NCI-H1436 treated with DMSO at 0.1 percent for 48 hours (cell line): ENCODE measurements at places on chromosomes 16 and 17.

- no peak for DNase-seq
Measured at GRCh38 chr17:43467981-43468581, 15.7 kb upstream of the DHX8 start.

- no peak for DNase-seq
Measured at GRCh38 chr17:16050844-16051243, 51.2 kb downstream of the TTC19 start.

DNA sequence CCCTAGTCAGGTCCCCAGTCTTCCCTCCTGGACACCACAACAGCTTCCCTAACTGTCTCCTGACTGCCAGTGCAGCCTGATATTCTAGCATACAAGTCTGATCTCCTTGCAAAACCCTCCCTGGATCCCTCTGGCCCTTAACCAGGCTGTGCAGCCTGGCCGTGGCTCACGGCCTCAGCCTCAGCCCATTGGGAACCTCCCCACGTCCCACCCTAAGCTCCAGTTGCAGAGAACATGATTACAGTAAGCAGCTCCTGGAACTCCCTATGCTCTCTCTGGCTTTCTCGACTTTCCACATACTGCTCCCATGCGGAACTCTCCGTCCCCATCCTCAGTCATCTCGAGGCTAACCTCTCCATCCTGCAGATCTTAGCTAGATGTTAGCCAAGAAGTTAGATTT lies 13.0 kb downstream of the ALOX12B start:
- no peak for DNase-seq

DNA sequence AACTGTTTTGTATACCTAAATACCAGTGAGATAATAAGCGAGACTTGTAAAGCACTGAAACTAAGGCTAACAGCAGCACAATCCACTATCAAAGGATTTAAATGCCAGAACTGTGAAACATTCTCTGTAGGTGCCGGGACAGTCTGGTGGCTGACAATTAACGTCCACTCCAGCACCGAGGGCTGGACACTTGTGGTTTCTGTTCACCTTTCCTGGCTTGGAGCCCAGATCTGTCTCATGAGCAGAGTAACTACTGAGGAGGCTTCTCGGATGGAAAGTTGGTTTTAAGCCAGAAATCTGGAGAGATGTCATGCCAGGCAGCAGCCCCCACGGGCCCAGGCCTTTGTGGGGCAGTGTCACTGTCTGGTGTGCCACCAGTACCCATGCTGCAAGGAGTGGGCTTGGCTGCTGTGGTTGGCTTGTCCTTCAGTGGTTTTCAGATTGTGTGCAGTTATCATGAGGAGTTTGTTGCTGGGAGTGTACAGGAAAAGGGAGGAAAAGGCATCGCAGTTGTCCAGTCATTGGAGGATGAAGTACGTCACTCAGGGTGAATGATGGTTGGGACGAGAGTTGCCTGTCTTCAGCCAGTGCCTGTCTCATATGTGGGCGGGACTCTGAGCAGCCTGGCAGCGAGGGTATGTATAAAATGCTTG lies 35.5 kb downstream of the UBN1 start:
- no peak for DNase-seq

GRCh38 chr17:47831003-47831933 lies at the start of the genes LRRC46 and MRPL10:
Gene LRRC46 (plus strand): TSS chr17:47831670. CDS start chr17:47831990, 320 bp downstream.
Gene MRPL10 (minus strand): TSS chr17:47831541. CDS start chr17:47831511, 30 bp downstream.
- peak; percentile 77 for DNase-seq

GRCh38 chr16:84266451-84266850 lies 26.6 kb upstream of the KCNG4 start:
- DNase-seq, result no peak

DNA sequence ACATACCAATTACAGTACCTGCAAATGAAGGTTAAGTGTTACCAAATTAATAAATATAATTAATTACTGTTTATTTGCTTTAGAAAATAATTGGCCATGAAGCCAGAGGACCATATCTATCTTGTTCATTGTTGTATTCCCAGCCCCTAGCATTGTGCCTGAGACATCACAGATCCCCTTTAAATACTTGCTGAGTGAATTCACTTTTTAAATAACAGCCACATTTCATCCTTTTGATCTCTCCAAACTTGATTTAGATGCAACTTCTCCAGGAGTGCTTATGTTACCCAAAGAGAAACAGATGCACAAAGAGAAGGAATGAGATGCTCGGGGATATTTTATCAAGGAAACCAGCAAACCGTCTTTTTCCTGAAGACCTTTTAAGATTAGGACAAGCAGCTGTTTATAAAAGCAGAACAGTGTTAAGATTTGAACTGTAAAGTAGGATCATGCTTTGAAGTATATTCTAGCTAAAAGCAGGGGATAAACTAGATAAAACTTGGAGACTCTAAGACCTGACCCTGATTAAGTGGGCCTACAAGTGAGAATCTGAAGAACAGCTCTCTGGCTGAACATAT lies 66.3 kb downstream of the CHD9 start:
- DNase-seq, result no peak

GRCh38 chr16:57652695-57653471 lies 15.2 kb upstream of the ADGRG3 start:
- DNase-seq, result no peak

DNA sequence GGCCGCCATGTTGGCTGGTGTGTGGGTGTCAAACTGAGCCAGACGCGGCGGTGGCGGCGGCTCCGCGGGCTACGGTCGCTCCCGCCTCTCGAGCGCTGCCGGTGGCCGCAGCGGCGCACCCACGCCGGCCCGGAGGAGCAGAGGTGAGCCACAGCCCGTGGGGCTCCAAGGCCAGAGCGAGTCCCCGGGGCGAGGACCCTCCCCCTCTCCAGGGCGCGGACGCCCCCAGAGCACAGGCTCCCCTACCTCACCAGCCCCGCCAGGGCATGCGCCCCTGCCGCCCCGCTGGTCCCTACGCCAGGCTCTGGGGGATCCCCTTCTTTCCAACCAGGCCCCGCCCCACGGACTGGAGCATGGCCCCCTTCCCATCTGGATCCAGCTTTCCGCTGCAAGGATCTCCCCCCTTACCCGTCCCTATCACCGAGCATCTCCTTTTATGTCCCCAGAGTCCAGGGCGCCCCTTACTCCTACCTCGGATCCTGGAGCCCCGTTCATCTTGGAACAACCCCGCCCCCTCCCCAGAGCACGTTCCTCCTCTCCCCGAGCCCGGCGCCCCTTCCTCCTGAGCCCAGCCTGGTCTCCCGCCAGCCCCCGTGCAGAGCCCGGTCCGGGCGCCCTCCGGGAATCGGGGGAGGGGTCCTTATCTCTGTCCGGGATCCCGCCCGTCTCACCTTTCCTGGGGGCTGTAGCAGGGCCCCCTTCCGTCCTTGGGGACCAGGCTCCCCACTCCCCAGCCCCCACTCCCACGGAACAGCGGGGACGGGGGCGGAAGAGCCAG lies 412 bp downstream of the EPN2 start:
- no peak for DNase-seq

- no peak for DNase-seq
Measured at GRCh38 chr17:1120596-1121441, 59.0 kb downstream of the ABR start.

GRCh38 chr17:45742251-45742650 lies 41.9 kb upstream of the CRHR1 start:
- DNase-seq, result no peak

DNA sequence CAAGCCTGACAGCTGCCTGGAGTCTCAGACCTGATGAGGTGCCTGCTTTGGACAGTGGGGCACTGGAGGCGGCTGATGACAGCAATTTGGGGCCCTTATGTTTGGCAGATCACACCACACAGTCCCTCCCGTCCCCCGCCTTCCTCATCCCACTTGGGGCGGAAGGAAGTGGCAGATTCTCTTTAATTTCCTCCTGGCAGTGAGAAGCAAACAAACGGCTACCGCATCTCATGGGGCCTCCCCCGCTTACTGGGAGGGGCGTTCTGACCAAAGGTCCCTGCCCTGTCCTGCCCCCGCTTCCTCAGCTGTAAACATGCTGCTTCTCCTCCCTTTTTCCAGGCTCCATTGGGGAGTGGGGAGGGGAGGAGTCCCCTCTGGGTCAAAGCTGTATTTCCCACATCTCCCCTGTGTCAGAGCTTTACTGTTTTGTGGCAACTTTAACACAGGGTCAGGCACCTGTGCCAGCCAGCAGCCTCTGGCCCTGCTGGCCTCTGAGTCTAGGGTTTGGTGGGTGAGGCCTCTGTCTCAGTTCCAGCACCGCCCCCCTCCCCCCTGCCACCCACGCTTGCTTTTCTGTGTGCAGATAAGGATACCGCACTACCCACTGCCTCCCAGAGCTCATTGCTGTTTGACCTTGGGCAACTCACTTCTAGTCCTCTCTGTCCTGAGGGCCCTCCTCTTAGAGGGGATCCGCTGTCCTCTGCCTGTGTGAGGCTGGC lies 5.4 kb upstream of the NFATC3 start:
- no peak for DNase-seq

- DNase-seq, result no peak
Measured at GRCh38 chr16:85555719-85556455, 57.2 kb upstream of the GSE1 start.

GRCh38 chr17:60423865-60424264 lies 1.6 kb downstream of the CHCT1 start:
- DNase-seq, result no peak

GRCh38 chr17:17659340-17659739 lies 21.9 kb upstream of the RAI1 start:
- no peak for DNase-seq

- no peak for DNase-seq
Measured at GRCh38 chr17:44010966-44011647, 3.7 kb downstream of the TMEM101 start.

DNA sequence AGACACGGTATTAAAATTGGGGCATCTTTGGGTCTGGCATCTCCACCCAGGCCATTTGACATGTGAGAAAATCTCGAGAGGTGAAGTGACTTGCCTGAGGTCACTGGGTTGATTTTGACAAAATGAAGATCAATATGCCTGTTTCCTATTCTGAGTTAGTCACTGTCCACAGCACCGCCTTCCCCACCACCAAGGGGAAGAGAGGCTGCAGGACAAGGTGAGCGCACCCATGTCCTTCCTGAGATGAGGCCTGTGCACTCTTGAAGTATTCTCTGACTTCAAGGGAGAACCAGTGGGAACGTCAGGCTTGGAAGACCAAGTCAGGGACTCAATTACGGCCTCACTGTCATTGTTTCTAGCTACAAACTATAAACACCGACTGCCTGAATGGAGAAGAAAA lies 49.9 kb upstream of the WSB1 start:
- DNase-seq, result no peak

DNA sequence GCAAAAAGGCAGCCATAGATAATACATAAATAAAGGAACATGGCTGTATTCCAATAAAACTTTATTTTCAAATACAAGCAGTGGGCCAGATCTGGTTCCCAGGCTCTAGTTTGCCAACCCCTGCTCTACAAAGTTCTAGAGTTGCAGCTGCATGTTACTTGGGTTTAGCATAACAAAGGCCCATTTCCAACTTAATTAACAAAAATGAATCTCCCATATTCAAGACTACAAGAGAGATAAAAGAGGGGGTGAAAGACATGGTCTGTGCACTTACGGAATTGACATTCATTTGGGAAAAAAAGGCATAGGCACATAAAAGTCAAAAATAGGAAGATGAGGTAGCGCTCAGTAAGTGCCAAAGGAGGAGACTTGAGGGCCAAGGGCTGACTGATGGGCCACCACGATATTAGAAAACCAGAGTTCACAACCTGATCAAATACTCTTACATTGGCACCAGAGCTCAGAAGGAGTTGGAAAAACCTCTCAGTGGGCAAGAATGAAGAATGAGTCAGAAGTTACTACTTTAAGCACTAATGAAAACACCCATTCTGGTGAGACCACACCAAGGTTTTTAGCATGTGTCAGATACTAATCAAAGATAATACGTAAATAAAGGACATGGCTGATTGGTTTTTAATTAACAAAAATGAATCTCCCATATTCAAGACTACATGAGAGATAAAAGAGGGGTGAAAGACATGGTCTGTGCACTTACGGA lies 164.0 kb downstream of the VPS53 start:
- no peak for DNase-seq

GRCh38 chr16:57137043-57137442 lies 44.7 kb downstream of the CPNE2 start:
- DNase-seq, result no peak

DNA sequence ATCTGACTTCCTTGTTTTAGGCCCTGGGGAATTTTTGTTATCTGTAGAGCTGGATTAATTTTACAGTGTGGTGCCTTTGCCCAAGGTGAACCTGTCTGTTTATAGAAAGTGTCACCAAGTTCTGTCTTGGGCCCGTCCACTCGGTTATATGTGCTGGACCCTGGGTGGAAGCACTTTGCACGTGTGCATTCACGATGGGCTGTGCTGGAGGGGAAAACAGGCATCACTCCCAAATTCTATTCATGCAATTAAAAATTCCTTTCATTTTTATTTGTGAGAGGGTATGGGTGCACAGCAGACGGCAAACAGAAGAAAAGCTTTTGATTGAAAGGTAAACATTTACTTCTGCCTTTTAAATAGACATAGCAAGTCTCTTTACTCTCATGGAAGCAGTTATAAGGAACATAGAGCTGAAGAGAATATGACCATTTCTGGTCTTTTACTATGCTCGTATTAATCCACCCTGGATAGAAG lies 101.2 kb downstream of the WWOX start:
- no peak for DNase-seq

DNA sequence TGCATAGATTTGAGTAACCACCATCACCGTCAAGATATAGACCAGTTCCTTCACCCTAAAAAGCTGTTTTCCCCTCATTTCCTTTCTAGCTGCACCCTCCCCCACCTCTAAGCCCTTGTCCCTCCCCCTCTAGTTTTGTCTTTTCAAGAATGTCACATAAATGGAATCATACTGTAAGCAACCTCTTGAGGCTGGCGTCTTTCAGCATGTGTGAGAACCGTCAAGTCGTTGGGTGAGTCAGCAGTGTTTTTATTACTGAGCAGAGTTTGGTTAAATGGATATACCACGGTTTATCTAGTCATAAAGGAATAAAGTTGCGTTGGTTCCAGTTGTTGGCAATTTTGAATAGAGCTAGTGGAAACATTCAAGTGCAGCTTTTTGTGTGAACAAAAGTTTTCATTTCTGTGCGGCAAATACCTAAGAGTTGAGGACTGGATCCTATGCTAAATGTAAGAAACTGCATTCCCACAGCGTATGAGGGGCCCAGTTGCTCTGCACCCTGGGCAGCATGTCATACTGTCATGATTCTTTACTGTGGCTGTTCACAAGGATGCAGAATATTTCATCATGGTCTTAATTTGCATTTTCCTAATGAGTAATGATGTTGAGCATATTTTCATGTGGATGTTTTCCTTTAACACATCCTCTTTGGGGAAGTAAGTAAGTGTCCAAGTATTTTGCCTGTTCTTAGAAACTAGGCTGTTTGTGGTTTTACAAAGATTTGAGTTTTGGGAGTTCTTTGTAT lies 264.3 kb downstream of the CPPED1 start:
- DNase-seq, result no peak
